Omental fat pad (tissue), 4 donors: ENCODE measurements at places on chromosomes 1 and 21. TPM values are rescaled to one million over a fixed set of nuclear protein-coding genes. Genes with fewer than 3 reads are reported as not detected.

Gene THRAP3
- 77.2 TPM for total RNA-seq

Gene FAM72B
- 5.6 TPM for total RNA-seq

Gene ITLN1
- 105 TPM for total RNA-seq

Gene IFNLR1
- 1.1 TPM for total RNA-seq

Gene ZNF281
- 15.9 TPM for total RNA-seq

Gene KISS1
- total RNA-seq: not detected

Gene HEATR1
- 25.9 TPM for total RNA-seq

Gene ATPAF1
- 83.6 TPM for total RNA-seq

Gene AMY2A
- not detected for total RNA-seq

Gene C1orf141
- not detected for total RNA-seq

Gene C1orf87
- not detected for total RNA-seq
